ENCODE measurements at places on chromosomes 12 and 14.
A peak's percentile ranks its signal among the peaks of the same experiment; 100 is the strongest.

GRCh38 chr14:63981569-63981968, 128.8 kb downstream of the SYNE2 start:
- no peak for DNase-seq

- no peak for DNase-seq
These were observed 949.9 kb downstream of the LRFN5 start for GRCh38 chr14:42556551-42556950.

- DNase-seq = no peak
These were observed 429.9 kb downstream of the NELL2 start for GRCh38 chr12:44446181-44446580.

DNA sequence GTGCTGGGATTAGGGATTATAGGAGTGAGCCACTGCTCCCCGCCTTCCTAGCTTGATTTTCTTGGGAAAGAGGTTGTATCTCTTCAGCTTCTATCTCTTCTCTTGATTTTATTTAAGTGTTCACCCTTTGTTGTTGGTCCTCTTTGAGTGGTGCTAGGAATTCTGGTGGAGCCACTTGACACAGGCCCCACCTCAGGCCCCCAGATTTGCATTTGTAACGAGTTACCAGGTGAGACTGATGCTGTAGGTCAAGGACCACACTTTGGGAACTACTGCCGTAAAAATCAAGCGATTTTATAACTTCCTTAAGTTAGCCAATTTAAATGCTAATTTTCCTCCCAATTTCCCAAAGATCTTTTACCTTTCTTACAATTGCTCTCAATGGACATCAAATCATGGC, 26.3 kb downstream of the SRGAP1 start:
- no peak for DNase-seq

DNA sequence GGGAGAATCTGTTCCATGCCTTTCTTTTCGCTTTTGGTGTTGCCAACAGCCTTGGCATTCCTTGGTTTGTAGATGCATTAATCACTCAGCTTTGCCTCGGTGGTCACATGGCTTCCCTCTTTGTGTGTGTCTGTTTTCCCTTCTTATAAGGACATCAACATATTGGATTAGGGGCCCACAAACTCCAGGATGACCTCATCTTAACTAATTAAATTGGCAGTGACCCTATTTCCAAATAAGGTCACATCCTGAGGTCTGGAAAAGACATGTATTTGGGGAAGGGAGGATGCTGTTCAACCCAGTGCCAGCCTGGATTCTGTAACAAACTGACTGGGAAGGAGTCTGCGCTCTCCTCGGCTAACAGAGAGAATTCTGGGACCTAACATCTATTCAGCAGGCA, 365.7 kb upstream of the FKBP4 start:
- DNase-seq = no peak

DNA sequence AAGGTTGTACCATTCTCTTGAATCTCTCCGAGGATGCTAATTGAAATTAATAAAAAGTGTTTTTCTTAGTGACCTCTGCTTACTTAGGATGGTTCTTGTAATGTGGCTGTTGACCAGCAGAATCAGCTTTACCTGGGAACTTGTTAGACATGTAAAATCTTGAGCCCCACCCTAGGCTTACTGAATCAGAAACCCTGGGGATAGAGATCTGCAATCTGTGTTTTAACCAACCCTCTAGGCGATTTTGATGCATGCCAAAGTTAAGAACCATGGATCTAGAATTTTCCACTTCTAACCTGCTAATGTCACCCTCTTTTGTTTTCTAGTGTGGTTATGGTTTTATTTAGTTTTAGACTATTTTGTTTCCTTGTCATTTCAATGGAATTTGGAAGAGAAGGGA, 6.5 kb downstream of the NUBPL start:
- no peak for DNase-seq

- no peak for DNase-seq
These were observed 274.0 kb downstream of the DPF3 start for GRCh38 chr14:72619881-72620280.

DNA sequence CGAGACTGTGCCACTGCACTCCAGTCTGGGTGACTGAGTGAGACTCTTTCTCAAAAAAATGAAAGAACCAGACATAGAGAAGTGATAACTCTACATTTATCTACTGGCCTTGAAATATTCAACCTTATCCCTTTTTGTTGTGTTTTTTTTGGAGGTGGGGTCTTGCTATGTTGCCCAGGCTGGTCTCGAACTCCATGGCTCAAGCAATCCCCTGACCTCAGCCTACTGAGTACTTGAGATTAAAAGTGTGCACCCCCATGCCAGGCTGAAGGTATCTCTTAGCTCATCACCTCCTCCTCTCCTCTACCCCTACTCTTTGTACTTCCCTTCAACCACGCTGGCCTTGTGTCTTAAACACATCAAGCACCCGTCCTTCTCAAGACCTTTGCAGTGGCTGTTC, 3.8 kb downstream of the DRAM1 start:
- no peak for DNase-seq

GRCh38 chr12:45509187-45509586, 220.3 kb upstream of the ARID2 start:
- no peak for DNase-seq

GRCh38 chr12:15532364-15532977, 210.2 kb downstream of the PTPRO start:
- peak; percentile 68 for DNase-seq

DNA sequence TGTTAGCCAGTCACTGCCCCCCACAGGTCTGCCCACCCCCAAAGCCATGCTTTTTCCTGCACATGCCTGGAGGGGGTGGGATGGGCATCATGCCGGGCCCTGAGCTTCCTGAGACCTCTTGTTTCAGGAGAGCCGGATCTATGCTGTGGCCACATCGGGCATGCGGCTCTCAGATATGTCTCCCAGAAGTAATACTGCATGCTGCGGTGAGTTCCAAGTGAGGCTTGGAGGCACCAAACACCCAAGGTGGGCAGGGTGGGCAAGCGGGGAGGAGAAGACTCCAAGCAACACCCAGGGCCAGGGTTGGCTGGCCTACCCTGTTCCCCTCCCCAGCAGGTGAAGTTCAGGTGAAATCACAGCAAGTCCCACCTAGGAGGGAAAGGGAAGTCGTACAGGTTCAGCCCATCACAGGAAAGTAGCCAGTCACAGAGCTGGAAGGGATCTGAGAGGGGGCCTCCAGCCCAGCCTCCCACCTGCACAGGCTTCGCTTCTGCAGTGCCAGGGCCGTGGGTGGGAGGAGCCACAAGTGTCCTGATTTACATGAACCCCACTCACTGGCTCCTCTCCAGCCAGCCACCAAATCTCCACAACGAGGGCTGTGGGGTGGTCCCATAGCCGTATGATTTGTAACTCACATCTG, 30.9 kb downstream of the PIGH start:
- no peak for DNase-seq

DNA sequence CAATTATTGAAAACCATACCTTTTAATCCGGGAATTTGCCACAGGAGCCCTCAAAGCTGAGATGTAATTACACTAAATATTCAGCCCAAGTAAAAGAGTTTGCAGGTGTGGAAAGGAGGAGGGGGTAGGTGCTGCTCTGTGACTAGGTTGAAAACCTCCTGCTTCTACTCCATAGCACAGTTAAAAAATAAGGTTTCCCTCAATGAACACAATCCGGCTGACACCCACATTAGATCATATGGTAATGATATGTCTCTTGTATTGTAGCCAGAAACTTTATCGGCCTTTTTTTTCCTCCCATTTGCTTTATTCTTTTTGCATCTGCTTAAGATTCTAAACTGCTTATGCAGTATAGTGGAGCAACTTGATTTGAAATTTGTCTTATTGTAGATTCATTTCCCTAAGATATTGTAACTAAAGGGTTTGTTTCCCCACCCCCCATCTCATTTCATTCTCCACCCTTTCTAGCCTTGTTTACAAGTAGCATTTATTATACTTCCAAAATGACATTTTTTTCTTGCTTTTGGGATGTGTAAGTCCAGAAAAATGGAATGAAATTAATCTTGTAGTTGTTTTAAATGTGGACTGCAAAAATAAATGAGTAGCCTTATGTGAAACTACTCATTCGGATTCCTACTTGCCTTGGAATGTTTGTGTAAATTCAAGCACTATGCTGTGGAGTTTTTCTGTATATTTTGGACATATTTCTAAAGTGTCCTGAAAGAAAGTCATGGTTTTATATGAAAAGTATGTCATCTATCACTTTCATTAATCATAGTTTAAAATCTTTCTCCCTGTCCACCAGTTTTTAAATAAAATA, at the start of gene DCN:
Gene DCN, minus strand, starts transcription at position 182 of the 820 bp plus-strand sequence. CDS start 4,265 bp downstream, outside the sequence.
- no peak for DNase-seq

GRCh38 chr12:77968571-77968970, 137.9 kb downstream of the NAV3 start:
- no peak for DNase-seq

GRCh38 chr12:6684609-6685008, 4.6 kb downstream of the ZNF384 start:
- DNase-seq = peak; percentile 79

- no peak for DNase-seq
These were observed 127.2 kb downstream of the CCDC60 start for GRCh38 chr12:119461636-119462214.

GRCh38 chr14:99908653-99909250, 115.5 kb downstream of the EML1 start:
- no peak for DNase-seq

DNA sequence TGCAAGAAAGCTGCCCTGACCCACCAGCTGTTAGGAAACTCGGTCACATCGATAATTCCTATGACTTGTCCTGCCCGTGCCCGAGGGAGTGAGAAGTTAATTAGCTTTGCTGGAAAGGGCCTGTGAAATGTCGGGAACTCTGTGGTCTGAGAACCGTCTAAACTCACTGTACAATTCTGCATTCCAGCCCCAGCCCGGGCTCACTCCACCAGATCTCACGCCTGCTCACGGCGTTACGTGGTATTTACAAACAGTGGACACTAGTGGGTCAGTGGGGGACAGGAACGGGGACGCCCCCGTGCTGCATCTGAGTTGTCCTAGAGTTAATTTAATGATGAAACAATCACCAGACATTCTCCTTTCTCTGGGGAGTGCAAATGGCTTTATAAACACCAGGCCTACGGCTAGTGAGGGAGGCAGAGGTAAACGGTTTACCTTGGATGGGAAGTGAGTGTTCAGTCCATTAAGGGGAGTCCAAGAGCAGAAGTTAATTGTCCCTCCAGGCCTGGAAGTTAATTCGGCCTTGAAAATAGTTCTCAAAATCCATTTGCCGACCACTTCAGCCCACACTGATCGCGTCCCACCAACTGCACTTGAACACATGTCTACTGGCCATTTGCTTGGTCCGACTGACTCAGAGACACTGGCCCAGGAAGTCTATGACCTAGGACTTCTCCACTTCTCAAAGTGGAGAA, 93.5 kb upstream of the MED13L start:
- DNase-seq = no peak

DNA sequence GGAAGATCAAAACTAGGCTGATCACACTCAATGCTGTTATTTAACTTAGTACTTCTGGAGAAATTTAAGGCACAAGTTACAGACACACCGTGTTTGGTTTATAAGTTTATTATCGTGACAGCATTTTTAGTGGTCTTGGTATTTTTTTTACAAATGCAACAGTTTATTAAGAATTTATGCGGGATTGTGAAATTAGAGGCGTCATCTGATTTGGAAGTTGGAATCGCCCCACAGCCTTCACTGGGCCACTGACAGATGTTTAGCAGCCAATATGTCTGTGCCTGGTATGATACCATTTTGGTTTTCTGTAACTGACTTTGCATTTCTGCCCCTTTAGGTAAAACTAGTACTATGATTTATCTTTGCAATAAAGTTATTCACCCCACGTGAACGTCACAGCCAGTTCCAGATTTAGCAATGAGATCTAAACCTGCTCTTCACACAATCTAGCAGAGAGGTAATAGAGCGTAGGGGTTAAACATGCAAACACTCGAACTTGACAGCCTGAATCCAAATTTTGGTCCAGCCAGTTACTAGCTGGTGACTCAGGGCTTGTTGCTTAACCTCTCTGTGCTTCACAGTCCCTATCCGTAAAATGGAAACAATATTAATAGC, 73.2 kb upstream of the SSTR1 start:
- no peak for DNase-seq

DNA sequence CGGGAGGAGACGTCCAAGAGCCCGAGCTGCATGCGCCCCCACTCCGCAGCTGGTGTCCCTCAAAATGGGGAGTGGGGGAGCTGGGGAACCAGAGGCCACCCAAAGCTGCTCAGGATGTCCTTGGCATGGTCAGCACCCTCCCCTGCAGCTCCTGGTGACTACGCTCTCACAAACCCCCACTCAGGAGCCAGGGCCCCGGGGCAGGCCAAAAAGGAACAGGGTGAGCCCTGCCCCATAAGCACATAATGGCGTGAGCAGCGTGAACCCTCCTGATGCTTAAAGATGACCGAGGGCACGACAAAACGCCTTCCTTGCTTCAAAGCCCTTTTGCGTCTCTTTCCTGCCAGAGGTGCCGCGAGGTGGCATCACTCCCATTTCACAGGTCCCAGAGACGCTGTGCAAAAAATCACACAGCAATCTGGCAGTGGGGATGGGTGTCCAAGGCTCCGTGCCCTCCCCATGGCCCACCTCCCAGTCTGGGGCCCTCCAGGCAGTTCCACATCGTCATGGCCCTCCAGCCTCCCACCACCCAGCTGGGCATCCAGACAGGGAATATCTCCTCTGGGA, 13.5 kb downstream of the NCOR2 start:
- no peak for DNase-seq

DNA sequence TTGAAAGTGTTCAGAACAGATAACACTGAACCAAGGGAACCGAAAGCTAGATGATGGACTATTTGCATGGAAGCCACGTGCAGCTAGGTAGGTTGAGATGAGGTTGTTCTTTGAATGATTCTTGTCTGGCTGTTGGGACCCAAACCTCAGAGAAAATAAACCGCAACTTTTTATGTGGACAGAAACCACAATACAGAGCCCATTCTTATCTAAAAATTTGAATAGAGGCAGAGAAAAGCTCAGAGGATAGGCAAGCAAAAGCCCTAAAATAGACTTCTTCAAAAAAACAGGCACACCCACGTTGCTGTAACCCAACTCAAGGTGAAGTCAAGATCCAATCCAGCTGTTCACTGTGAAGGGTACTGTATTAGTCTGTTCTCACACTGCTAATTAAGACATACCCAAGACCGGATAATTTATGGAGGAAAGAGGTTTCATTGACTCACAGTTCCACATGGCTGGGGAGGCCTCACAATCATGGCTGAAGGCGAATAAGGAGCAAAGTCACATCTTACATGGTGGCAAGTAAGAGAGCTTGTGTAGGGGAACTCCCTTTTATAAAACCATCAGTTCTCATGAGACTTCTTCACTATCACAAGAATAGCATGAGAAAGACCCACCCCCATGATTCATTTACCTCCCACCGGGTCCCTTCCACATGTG, 353.8 kb downstream of the AACS start:
- DNase-seq = no peak

DNA sequence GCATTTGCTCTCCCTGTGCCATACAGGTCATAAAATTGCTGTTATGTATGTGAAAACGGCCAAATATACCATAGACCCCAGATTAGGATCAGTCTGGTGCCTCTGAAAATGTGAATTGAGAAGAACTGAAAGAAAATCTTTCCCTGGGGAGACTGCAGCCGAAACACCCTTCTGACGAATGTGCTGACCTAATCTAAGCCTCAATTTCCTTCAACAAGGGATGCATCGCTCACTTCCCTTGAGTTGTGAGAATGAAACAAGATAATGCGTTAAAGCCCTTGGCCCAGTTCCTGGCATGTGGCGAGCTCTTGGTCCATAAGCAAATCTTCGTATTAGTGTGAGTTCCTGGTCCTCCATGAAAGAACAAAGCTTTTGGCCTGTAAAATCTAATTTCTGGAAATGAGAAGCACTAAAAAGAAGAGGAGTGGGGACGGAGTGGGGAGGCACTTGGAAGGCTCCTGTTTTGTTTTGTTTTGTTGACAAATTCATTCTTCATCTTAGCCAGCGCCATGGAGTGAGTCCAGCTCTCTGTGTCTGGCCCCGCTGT, 49.5 kb upstream of the RTRAF start:
- peak; percentile 8 for DNase-seq

- DNase-seq = no peak
These were observed 345.0 kb downstream of the FOXG1 start for GRCh38 chr14:29111554-29111953.

Data from activated CD4-positive, alpha-beta T cell treated with anti-CD3 and anti-CD28 coated beads, Interleukin-2, Interleukin-4, amounts not matched to agents 100 ng/mL and 50 ng/mL, durations not matched to agents 16 hours and 8 hours (primary cell).